ENCODE measurements at places on chromosomes 1 and 21.

- DNase-seq: no peak
Measured at GRCh38 chr1:172679000-172679772, 20.3 kb downstream of the FASLG start.

- DNase-seq: no peak
Measured at GRCh38 chr1:166859597-166859996, 16.5 kb downstream of the TADA1 start.

DNA sequence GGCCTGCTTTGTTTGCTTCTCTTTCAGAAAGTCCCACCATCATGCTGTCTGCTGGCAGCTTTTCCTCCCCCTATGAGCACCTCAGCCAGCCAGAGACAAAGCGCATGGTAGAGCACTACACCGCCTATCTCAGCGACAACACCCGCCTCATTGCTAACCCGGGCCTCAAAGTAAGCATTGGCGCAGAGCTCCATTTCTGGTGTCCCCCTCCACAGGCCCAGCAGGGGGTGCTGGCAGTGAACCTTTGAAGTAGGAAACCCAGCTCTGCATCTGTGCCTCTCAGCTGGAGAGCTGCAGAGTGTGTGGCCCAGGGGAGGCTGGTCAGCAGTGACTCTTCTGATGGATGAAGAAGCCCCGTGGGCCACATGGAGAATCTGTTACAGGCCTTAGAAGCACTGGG is 81.2 kb upstream of the RAVER2 start:
- no peak for DNase-seq

DNA sequence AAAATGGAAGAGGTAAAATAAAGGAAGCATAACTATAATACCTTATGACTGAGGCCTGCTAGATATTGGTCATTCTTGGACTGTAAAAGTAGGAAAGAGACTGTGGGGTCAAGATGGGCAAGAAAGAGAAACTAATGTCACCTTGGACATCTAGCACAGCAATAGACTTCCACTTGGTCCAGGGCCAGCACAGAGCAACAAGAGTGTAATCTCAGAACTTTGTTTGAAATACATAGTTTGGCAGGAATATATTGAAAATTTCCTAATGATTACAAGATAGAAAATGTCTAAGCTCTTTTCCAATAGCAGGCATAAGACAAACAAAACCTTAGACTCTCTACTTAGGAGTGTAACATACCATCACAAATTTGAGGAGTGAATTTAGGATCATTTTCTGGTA is 4.6 kb downstream of the LRRC8C start:
- no peak for DNase-seq

DNA sequence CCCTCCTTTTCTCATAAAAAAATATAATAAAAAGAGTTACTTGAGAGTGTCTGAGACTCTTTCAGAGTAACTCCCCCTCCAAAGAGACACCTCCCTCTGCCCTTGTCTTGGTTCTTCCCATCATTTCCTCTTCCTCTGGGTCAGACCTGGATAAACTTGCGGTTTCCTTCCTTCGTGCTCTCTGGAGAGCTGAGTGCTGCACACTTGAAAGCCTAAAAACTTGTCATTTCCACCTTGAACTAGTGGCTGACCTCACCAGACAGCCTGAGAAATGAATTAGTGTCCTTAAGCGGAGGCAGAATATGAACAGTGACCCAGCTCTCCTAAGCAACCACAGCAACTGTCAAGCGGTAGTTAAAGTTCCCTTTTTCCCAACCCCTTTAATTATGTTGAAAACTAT is 88.4 kb upstream of the PROX1 start:
- no peak for DNase-seq

DNA sequence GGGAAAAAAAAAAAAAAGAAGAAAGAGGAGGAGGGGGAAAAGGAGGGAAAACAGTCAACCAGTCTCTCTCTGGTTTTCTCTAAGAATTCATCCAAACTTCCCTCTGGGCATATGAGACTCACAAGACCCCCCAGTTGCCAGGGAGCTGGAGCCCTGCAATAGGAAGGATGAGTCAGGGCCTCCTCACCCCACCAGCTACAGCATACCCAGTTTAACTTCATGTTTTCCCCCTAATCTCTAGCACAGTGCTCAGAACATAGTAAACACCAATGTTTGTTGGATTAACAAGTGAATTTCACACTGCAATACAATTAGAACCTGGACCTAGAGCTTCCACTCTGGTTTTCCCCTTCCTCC is 7.8 kb downstream of the F11R start:
- DNase-seq: no peak

DNA sequence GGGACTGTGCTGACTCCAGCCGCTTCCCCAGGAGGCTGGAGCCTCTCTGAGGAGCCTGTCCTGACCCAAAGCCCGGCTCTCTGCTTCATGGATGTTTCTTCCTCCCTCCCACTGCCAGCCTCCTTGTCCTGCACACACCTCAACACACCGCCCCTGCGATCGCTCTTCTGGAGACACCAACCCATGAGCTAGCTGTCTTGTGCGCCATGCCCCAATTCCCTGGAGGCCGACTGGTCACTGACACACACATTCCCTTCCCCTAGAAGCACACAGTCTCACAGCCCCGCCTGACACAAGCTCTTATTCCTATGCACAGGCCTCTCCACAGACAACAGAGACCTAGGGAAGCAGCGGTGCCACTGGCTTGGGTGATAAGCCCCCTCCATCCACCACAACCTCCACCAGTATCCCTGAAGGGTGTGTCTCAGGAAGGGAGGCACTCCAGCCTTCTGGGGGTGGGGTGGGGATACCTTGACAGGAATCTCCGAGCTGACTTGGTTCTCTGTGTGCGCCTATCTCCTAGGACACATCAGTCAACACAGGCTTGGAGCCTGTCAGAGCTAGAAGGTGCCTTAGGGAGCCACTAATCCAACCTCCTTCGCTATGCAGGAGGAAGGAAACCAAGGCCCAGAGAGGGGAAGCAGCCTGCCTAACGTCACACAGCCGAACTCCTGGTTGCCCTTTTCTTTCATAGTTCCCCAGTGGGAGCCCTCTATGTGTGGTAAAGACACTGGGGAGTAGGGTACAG is 31.1 kb downstream of the AHDC1 start:
- DNase-seq: no peak

- peak; percentile 45 for DNase-seq
Measured at GRCh38 chr1:207077470-207078377, 10.9 kb upstream of the C4BPB start.

GRCh38 chr1:22508329-22508728 is 55.0 kb upstream of the EPHA8 start:
- DNase-seq: no peak

- no peak for DNase-seq
Measured at GRCh38 chr1:15152318-15153183, 996 bp upstream of the TMEM51 start.

DNA sequence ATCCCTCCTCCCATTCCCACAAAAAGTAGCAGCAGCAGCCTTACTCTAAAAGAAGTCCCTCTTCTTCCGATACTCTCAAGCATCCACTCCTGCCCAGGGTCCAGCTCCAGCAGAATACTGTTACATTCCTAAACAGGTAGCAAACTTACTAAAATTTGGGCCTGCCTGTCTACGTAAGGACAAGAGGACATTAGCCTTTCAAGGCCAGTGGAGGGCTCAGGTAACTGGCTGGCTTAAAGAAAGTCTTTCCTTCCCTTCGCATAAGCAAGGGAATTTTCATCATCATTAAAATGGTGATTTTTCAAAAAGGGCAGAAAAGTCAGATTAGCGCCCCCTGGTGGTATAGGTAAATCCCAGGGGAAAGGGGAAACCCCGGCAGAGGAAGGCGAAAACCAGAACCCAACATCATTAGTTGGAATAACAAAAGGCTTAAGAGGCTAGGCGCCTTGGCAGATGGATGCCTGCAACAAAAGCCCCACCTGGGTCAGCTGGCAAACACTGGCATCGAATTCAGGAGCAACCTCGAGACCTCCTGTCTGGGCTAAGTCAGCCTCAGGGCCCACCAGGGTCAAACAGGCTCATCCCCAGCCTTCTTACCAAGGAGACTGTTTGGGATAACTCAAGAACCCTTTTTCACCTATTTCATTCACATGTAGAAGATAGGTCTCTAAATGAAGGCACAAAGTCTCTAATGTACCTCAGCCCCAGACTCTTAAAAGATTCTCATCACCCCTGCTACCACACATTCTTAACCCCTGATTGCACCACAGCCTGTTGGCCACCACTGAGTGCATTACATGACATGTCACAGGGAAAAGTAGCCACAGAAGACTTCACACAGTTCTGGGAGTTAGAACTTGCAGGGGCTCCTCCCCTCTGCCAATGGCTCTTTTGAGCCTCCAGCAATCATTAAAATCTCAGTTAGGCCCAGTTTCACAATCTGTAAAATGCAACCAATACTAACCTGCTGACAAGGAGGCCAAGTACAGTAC is 36.7 kb downstream of the ERI3 start:
- DNase-seq: no peak

GRCh38 chr1:230421481-230421880 is 4.7 kb downstream of the PGBD5 start:
- no peak for DNase-seq

GRCh38 chr1:17922833-17923232 is 167.7 kb downstream of the ACTL8 start:
- no peak for DNase-seq

- no peak for DNase-seq
Measured at GRCh38 chr1:59574085-59574484, 240.7 kb upstream of the HOOK1 start.

DNA sequence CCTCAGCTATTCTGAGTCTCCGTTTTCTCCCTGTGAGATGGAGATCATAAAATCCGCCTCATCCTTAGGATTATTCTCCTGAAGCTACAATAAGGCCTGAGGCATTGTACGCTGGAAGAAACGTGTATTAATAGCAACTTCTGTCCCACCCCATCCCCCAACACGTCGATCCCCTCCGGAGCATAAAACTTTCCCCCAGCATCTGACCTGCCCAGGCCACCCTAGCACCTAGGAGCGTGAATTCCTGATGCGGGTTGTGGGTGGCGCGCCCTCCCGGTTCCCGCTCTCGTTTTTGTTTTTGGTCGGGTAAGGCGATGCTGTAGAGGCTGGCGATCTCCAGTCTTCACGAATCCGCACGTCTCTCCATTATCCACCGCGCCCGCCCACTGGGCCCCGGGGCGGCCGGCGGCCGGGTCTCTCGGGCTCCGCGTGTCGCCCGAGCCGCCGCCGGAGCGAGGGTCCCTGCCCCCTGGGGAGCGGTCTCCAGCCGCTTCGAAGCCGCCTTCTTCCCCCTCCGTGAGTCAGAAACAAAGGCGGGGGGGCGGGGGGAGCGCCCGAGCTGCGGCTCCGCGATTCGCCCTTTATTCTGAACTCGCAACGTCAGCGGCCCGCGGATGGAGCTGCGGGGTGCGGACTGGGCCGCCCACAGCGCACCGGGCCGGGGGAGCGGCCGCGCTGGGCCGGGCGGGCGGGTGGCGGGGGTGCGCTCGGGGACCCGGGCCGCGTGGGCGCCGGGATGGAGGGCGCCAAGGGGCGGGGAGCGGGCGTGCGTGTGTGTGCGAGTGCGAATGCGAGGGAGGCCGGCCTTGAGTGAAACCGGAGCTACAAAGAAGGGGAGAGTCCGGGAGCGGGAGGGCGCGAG is at the start of gene PLEKHO1:
Gene PLEKHO1, plus strand, starts transcription at position 646 of the 862 bp plus-strand sequence. CDS start 342 bp downstream, outside the sequence.
- peak; percentile 76 for DNase-seq

GRCh38 chr1:160862203-160863060 is at the start of gene CD244:
CD244 (minus strand) TSS chr1:160862887; CDS start chr1:160862677, 210 bp downstream.
- DNase-seq: peak; percentile 7

- DNase-seq: no peak
Measured at GRCh38 chr1:53731779-53732305, 7.1 kb downstream of the GLIS1 start.

DNA sequence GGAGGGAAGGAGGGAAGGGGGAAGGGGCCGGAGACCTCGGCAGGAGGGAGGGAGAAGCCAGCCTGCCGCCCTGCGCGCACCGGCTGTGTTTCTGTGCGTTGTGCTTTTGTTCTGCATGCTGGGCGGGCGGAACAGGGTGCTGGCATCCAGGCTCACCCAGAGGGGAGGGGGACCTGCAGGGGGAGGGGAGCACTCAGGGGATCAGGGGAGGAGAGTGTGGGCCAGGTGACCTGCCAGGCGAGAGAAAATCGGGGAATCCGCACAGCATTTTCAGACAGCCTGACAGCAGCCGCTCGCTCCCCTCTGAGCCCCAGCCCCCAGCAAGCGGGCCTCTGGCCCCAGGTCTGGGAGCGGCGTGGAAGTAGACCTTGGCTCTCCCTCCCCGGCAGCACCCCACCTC is 54.7 kb downstream of the RIPK4 start:
- DNase-seq: no peak

- no peak for DNase-seq
Measured at GRCh38 chr1:240559781-240560180, 52.2 kb downstream of the GREM2 start.

GRCh38 chr1:240998024-240998423 is 359.0 kb downstream of the RGS7 start:
- DNase-seq: no peak

DNA sequence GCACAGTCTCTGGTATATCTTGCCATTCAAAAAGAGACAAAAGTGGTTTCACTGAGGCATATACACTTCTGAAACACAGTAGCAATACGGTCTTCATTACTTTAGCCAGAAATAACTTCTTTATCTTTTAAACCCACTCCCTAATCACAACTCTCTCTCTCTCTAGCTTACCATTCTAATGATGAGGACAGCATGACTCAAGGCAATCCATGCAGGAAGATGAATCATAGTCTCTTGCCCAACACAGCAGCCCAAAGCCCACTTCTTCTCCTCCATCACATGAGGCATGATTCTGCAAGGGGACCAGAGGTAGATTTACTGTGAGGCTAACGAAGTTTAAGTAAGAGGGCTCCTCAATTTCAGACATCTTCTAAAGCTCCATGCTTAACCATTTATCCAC is 285.0 kb upstream of the NR5A2 start:
- no peak for DNase-seq

DNA sequence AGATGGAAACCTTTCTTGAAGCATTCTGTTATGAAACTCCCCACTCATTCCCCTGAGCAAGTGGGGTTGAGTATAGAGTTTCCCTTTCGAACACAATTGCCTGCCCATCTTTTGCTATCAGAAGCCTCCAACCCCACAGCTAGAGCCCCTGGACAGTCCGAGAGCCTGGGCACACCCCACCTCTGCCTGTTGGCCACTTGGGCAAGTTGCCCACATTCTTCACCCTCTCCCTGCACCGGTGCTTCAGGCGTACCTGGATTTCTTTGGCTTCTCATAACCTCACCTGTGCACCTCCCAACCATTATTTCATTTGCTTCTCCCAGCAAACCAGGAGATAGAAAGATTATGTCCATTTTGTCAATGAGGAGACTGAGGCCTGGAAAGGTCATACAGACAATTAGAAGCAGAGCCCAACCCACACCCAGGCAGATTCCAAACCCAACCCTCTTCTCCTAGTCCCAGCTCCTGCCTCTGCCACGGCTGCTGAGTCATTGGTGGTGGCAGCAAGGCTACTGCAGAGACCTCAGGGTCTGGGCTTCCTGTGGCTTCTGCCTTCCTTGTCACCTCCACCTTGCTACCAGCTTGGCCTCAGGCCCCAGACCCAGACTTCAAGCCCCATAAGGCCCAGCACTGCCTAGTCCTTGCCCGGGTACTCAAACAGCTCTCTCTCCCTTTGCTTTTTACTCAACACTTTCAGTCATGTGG is 118.7 kb upstream of the ZBTB40 start:
- DNase-seq: no peak

GRCh38 chr1:34101151-34101550 is 63.9 kb downstream of the CSMD2 start:
- no peak for DNase-seq
